ENCODE measurements at places on chromosomes 6 and 20.

GRCh38 chr6:100118301-100118700, 124.3 kb upstream of the MCHR2 start:
- no peak for DNase-seq

DNA sequence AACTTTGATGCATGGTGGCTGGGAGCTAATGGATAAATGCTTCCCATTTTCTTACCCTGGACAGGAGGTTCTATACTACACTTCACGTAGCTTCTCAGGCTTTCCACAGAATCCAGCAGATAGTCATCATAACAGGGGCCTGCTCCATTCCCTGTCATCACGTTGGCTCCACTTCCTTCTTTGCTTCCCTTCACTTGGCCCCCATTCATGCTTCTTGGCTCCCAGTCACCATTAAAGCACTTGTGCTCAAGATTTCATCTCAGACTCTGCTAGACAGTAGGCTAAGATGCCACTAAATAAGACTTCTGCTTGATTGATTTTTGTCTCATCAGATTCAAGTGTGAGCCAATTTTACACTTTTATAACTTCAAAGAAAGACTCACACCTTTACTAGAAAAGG, 134.5 kb upstream of the ENPP5 start:
- DNase-seq: no peak

DNA sequence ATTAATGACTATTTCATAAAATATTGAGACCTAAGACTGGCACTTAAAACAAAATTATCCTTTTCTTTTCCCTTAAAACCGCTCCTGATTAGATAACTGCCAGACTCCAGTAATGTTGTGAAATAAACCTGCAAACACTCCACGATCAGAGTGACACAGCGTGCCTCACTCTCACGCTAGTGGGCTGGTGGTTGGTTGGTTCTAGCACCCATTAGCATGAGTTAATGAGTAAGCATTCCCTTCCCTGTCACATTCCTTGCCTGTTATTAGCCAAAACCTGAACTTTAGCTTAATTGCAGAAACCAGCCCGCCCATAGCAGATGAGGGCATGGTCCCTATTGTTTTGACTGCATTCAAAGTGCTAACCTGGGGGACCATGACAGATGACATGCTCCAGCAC, 193.4 kb downstream of the CD83 start:
- DNase-seq: no peak

- DNase-seq: no peak
Observed at GRCh38 chr6:85298553-85298952, 151.3 kb upstream of the NT5E start.

DNA sequence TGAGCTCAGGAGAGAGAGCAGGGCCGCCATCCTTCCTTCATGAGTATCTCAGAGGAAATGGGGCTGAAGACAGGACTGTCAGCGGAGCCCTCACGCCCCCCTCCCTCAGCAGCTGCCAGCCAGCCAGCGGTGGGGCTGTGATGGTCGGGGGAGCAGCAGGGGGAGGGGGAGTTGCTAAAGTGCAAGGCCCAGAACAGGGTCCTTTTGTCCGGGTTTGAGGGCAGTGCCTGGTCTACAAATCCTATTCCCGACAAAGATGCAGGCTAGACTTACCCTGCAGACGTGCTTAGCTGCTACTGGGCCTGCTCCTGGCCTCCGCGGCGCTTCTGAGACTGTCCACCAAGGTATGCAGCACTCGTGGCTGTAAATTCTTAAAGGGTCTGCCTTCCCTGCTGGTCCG, 593.4 kb upstream of the CDH4 start:
- no peak for DNase-seq

DNA sequence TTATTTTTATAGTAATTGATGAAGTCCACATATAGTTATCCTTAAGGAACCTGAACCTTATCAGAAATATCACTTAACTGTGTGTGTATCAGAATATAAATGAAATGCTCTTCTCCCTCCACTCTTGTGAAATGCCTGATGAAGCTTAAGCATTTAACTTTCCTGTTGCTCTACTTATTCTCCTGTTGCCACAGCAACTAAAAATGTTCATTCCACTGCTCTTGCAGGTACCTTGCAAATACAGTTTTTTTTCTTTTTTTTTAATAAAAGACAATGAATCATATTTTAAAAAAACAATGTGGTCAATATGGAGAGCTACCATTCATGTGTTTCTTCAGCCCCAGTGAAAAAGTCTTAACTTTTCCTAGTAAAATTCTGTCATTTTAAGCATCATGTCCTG, 210.3 kb downstream of the RFPL4B start:
- no peak for DNase-seq

DNA sequence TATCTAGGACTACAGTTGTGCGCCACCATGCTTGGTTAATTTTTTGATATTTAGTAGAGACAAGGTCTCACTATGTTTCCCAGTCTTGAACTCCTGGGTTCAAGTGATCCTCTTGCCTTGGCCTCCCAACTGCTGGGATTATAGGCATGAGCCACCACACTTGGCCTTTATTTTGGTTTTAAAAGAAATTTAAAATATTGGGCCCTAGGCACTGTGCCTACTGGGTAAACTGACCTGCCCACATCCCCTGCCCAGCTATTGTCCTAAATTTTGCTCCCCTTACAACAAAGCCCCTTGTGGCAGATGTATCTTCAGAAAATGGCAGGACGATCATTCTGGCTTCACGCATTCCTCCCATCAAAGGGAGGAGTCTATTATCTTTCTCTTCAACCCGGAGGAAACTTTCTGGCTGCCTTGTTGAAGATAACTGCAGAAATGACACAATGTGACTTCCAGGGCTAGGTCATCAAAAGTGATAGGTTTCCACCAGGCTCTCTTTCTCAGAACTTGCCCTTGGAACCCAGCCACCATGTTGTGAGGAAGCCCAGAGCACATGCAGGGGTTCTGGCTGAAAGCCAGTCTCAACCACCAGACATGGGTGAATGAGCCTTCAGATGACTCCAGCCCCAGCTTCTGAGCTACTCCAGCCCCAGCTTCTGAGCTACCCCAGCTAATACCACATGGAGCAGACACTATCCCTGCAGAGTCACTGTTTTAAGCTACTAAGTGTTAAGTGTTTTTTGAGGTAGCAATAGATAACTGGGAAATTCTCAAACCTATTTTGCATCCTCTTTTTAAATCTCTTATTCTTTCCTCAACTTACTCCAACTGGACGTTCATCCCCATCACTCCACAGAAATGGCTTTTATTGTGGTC, 4.6 kb upstream of the GUCA1B start:
- no peak for DNase-seq

- no peak for DNase-seq
Observed at GRCh38 chr20:1302685-1303541, 26.0 kb downstream of the SDCBP2 start.

DNA sequence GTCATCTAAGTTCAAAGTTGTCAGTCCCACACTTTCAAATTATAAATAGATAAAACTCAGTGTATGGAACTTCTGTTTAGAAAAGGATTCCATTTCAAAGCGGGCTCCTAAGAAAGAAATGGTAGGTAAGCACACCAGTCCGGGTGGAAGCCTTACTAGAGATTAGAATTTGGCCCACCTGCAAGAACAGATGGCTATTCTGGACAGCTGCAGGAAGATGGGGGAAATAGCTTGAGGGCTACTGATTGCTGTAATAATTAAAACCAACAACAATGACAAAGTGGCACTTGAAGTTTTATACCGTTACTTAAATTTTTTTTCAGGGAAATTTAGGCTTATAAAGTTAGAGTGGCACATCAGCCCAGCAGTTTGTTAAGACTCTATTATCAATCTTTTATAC, 83.3 kb downstream of the HIVEP2 start:
- DNase-seq: no peak

DNA sequence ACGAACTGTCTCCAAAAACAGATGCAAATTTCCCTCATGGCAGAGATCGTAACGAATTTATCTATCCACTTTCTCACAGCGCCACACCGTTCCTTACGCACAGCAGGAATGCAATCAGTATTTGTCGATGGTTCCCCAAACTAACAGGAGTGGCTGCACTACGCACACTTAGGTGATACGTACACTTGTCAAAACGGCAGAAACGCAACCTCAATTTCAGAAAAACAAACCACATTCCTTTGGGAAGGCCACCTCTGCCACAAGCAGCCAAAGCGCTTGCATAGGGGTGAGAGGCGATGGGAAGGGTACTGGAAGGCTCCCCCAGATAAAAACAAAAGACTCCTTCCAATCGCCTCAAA, 638 bp downstream of the MDN1 start:
- DNase-seq: peak; percentile 6

DNA sequence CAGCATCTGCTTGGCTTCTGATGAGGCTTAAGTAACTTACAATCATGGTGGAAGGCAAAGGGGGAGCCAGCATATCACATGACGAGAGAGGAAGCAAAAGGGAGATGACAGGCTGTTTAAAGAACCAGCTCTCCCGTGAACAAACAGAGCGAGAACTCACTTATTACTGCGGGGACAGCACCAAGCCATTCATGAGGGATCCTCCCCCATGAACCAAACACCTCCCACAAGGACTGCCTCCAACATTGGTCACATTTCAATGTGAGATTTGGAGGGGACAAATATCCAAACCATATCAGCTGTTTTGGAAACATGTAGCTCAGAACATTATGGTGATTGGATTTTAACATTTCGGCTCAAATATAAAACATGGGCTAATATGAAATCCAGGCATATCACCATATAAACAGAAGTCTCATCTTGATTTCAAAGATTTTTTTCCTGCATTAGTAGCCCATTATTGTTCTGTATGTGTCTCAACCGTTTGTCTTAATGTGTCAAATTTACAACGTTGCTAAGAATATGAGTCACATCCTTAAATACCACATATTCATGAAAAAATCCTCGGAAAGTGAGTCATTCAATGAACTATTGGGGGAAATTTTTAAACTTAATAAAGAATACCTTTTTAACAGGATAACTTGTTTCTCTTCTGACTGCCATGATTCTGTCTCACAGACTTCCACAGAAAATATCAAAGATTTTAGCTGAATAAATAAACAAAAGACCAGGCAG, 894.3 kb downstream of the TFAP2A start:
- no peak for DNase-seq

DNA sequence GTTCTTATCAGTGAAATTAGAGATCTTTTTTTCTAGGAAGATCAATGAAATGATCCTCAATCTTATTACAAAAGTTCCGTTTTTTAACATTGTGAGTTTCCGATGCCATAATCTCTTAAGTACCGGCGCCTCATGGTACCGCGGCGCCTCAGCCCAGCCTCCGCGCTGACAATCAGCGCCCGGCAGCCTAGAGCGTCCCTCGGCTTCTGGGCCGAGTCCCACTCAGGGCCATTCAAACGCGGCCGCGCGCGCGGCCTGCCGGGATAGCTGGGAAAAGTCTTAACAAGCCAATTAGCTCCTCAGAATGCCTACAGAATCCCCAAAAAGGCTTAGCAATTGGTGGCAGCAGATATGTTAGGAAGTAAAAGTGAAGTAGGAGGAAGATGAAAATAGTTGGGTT, 204.8 kb downstream of the ADGB start:
- no peak for DNase-seq

- DNase-seq: no peak
Observed at GRCh38 chr6:157773248-157773773, 49.7 kb upstream of the SNX9 start.
